ENCODE measurements at places on chromosomes 12 and 14.

- no peak for DNase-seq
These were observed 14.8 kb downstream of the OSBPL8 start for GRCh38 chr12:76544601-76545261.

- DNase-seq, result no peak
These were observed 331.2 kb downstream of the CACNA1C start for GRCh38 chr12:2384029-2384386.

DNA sequence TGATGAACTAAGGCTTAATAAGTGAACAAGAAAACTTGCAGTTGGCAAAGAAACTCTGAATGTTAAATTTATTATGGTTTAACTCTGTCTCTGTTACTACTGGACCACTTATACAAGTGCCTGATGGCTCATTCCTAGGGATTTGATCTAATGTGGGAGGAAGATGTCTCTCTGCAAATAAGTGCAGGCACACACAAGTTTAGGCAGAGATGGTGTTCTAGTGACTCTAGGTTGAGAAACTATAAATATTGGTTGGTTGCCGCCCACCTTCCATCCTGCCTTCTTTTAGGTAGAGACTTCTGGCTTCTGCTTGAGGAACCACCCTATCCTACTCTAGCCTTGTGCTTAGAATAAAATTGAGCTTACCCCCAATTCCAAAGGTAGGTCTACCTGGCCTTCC, 256.2 kb downstream of the PAWR start:
- no peak for DNase-seq

GRCh38 chr12:14962153-14962539, 745 bp upstream of the ARHGDIB start:
- DNase-seq, result no peak

GRCh38 chr14:102063808-102064429, 22.9 kb downstream of the HSP90AA1 start:
- DNase-seq, result no peak

DNA sequence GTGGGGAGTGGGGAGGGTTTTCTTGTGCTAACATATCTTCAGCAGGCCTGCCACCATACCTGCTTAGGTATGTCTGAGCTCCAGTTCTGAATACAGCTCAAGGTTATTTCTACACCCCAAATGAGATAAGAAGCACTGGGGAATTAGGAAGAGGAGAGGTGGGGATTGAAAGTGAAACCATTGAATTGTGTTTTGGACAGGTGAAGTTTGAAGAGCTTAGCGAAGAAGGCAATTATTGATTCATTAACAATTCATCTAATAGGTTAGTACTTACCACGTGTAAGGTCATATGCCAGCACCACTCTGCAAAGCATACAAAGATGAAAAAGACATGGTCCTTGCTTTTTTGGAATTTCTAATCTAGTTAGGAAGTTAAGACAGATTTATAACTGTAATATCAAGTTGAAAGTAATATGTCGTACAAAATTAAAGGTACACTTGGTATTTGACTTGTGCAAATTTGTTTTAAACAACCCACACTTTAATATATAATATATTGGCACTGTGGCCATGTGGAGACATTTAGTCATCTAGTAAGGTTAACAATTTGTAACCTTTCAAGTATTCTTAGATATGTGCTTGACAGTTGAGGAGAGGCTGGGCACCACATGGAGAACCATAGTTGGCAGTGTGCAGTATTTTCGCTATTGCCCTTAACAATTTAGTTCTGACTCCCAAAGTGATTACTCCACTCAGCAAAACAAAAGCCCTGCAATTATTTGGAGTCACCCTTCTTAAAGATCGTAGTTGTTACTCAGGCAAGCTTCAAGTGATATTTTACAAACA, 3.6 kb downstream of the SMCO3 start:
- no peak for DNase-seq

GRCh38 chr12:550473-551260, 90.9 kb downstream of the B4GALNT3 start:
- no peak for DNase-seq

DNA sequence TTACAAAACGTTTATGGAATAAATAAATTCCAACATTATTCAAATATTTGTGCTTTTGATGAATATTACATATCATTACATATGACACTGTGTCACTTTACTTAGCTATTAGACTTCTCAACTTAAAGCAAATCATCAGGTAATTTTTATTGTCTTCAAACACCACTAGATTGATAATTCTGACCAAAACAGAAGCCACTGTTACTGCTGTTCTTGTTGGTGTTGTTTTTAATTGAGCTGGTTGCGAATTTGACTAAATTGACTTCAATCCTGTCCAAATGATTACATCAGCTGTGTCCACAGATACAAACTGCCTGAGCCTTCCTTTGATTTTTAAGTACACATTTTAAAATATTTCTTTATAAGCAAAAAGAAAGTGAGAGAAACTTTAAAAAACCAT, 29.2 kb downstream of the PRKD1 start:
- DNase-seq, result no peak

DNA sequence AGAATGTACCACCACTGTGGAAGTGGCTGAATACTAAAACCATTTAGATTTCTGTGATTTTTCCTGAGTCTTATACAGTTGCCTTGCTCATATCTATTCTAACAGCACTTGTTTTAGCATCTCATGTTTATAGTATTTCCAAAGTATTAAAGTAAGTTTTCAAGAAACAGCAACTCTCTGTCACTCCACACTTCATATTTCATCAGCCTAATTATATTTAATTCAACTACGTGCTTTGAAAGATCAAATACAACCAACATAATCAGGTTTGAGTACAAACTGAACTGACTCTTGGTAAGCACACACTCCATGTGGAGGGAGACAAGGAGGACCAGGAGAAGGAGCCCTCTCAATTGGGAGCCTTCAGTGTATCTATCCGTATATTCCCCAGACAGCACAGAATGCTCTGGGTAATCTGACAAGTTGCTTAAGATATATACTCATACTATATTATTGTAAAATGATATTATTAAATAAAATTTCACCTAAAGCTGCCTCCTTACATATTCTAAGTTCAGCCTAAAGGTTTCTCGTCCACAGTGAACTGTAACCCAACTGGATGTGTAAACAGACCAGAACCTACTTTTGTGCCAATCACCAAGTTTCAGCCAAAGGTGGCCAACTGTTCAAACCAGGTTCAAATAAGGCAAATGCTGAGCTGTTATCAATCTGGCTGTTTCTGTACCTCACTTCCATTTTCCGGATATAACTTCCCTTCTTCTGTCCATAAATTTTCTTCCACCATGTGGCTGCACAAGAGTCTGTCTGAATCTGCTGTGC, 105.0 kb upstream of the RASSF8 start:
- no peak for DNase-seq

DNA sequence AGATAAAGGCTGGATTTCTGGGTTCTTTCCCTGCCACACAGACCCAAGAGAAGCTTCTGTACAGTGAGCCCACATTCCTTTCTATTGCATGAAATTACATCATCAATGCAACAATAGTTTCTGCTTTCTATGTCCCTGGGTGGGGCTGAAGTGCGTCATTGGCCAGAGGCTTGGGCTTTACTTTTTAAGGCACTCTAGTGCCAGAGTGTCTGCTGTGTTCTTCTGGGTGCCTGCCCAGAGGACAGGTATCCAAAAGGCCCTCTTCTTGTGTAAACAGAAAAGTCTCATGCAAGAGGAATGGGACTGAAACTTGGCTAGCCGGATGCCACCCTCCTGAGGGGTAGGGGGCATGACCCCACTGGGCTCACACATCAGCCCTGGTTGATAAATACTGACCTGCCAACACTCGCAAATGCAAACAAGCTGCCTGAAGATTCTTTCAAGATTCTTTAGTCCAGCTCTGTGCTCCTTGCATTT, 5.9 kb downstream of the KRT86 start:
- no peak for DNase-seq

- DNase-seq, result no peak
These were observed 69.9 kb downstream of the SERPINA3 start for GRCh38 chr14:94682061-94682516.

DNA sequence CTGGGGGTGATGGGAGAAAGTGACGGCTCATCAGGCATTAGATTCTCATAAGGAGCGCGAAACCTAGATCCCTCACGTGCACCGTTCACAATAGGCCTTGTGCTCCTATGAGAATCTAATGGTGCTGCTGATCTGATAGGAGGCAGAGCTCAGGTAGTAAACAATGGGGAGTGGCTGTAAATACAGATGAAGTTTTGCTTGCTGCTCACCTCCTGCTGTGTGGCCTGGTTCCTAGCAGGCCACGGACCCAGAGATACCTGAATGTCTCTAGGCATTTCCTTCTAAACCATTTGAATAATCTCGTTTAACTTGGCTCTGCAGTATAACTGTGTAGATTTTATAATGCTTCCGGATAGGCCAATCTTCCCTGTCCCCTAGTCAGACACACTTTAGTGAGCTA, 13.0 kb downstream of the TBC1D30 start:
- DNase-seq, result no peak

DNA sequence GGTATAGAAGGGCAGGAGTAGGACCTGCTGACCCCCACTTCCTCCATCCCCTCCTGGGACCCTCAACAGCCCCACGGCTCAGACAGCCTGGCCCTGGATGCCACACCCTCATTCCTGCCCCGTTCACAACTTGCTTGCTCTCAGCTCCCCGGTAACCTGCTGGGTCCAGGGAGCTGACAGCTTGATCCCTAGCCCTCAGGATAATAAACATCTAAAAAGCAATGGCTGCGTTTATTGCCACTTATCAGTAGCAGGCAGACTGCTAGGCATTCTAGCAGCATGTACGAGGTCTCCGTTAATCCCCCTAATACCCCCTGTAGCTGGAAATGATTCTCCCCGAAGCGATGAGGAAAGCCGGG, 24.3 kb upstream of the RPLP0 start:
- no peak for DNase-seq

DNA sequence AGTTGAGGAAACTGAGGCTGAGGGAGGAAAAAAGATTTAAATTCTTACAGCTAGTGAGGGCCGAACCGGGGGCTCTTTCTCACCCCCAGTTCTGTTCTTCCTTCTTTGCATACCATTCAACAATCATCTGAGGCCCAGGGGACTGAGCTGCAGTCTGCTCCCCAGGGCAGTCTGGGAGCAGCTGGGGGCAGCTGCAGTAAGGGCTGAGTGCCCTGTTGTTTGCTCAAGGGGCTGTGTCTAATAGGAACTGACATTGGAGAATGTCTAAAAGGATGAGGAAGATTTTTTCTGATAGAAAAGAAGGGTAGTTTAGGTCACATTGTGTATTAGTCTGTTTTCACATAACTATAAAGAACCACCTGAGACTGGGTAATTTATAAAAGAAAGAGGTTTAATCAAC, 42.2 kb downstream of the SLC17A8 start:
- DNase-seq, result no peak

DNA sequence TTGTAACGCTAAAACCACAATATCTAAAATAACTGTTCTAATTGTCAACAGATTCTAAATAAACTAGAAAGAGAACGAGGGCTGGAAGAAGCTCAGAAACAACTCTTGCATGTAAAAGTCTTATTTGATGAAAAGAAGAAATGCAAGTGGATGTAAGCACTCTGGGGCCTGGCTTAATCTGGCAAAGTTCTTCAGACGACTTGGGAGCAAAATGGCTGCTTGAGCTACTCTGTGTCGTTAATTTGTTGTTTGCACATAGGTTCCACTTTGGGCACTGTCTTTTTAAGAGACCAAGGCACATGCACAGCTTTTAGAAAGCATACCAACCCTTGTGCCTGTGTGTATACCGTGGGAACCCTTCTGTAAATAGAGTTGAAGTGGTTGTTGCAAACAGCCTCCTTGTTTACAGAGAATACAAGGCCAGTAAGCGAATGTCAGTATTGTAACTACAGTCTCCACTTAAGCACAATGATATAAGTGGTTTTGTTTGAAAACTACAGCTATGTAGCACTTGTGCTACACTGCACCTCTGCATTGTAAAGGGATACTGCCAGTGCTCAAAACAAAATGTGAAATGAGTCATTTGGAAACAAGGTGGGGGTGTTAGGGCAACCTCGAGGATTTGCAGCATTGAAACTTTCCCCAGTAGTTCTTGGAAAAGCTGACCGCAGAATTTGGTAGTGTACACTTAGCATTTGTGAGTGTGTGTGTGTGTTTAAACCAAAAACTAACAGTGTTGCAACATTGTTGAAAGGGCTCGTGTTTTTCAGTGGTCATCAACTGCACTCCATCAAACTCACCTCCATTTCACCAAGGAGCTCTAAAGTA, 154.3 kb downstream of the CEP83 start:
- peak; percentile 34 for DNase-seq

All from stimulated activated CD4-positive, alpha-beta T cell treated with anti-CD3 and anti-CD28 coated beads, Interleukin-12 subunit alpha, Interleukin-12 subunit beta, amount 100 ng/mL, for 48 hours (primary cell).